ENCODE measurements at places on chromosomes 3 and 15.

DNA sequence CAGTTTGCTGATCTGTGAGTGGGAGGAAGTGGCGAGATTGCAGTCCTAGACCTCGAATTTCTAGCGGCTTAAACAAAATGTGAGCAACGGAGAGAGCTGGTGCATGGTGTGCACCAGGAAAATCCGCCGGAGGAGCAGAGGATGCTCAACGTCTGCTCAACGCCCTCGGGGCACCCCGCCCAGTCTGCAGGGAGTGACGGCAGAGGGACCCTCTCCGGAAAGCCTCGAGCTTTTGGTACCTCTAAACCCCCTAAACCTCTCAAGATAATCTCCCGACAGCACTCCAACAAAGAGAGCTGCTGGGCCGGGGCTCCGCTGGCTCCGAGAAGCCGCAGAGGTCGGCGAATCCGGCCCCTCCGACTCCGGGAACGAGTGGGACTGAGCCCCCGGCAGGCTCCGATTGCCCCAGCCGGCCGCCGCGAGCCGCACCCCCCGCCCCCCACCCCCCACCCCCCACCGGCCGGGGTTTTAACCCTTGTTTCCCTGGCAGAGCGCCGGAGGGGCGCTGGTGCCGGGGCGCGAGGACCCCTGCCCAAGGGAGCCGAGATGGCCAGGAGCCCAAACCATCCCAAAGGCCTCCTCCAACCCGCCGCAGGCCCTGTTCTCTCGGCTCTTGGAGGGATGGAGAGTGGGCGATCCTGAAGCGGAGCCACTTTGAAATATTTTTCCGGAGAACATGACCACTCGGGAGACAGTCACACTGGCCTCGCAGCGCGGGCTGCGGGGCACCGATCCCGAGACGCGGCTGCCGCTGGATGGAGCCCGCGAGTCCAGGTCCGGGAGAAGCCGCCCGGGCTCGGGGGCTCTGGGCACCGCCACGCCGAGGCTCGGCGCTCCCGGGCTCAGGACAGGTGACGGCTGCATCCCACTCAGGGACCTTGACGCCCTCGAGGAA is 1.5 kb downstream of the MEGF11 start:
- peak; percentile 63 for DNase-seq

- peak; percentile 78 for DNase-seq
Measured at GRCh38 chr3:83934192-83935021, 1024.4 kb upstream of the CADM2 start.

- DNase-seq = no peak
Measured at GRCh38 chr3:64138046-64138445, 87.2 kb downstream of the PRICKLE2 start.

DNA sequence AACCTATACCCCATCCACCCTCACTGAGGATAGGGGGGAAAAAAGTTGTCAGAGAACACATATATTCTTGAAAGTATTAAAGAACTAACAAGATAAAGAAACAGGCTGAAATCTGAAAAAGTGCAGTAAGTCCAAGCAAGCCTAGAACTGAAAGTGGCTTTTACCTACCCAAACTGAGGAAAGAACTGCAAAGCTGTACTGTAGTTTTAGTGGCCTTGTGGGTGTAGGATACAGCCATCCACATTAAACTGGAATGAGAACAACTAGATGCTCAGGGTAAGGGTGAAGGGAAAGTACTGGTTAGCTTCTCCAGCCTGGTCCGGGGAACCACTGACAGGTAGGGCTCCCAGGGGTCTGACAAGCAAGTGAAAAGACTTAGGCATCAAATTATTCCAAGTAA is 10.1 kb downstream of the UBP1 start:
- DNase-seq = no peak

DNA sequence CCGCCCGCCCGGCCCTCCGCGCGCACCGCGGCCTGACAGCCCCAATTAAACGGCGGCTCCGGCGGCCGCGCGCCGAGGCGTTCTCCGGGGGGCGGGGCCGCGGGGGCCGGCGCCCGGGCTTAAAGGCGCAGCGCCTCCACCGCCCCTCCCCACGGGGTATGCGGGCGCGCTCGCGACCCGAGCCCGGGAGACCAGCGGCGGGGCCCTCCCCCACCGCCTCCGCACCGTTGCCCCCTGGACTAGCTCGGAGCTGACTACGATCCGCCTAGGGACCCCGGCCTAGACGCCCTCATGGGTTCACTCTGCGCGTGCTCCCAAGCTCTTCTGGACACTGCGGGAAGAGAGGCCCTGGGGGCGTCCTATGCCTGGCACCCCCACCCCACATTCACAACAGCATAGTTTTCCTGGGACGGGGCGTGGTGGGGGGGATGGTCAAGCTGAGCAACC is at the start of gene DUSP7:
TSS of gene DUSP7 (minus strand) at position 51 of the 447 bp plus-strand sequence. CDS start 205 bp downstream, outside the sequence.
- DNase-seq = peak; percentile 63

- DNase-seq = no peak
Measured at GRCh38 chr15:76328958-76329357, 7.6 kb upstream of the ISL2 start.
